ENCODE measurements at places on chromosomes 11 and 22.

DNA sequence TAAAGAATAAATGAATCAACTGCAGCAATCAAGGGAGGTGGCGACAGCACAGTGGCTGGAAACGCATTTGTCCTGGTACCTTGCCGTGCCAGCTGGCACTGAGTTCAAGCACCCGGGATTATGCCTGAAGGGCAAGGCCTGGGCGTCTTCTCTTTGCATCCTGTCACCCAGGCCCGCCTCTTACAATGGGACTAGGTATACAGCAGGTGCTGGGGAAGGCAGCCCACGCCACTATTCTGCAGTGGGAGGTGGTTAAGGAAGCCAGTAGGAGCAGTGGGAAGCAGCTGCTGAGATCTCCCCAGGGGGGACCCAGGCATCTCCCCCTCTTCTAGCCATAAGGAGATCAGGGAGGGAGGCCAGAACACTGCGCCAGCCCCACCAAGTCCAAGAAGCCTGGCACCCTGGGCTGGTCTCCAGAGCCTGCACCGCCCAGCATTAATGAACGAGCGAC lies 15.3 kb upstream of the BAIAP2L2 start:
- H3K4me1 ChIP-seq, result no peaks in the 10 kb centered on the region
- H3K36me3 ChIP-seq, result no peaks in the 10 kb centered on the region
- H3K27ac ChIP-seq, result no peak overlapping the region

DNA sequence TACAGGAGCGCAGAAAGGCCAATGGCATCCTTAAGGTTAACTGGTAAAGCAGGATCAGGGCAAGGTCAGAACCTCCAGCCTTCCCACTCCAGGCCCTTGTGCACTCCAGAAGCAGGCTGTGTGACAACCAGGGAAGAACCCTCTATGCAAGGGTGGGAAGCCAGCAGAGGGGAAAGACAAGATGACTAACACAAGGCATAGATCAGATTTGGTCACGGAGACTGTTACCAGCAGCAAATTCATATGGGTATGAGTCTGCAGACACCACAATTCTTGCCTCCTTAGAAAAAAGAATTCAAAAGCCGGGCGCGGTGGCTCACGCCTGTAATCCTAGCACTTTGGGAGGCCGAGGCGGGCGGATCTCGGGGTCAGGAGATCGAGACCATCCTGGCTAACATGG lies 39.8 kb upstream of the MTNR1B start:
- H3K27me3 ChIP-seq, result no peaks in the 10 kb centered on the region
- H3K27ac ChIP-seq, result no peak overlapping the region
- H3K4me3 ChIP-seq, result no peak overlapping the region
- no peak for DNase-seq
- no peaks in the 10 kb centered on the region for H3K4me1 ChIP-seq

GRCh38 chr11:97430877-97431276 lies 1041.1 kb downstream of the JRKL start:
- no peaks in the 10 kb centered on the region for H3K27me3 ChIP-seq
- no peak overlapping the region for H3K4me3 ChIP-seq
- no peak for DNase-seq
- no peak overlapping the region for H3K27ac ChIP-seq
- H3K36me3 ChIP-seq, result no peaks in the 10 kb centered on the region

- H3K27ac ChIP-seq, result no peak overlapping the region
- DNase-seq, result no peak
- no peak overlapping the region for H3K4me3 ChIP-seq
- no peaks in the 10 kb centered on the region for H3K27me3 ChIP-seq
Observed at GRCh38 chr11:119880143-119880542, 151.1 kb upstream of the NECTIN1 start.

- no peaks in the 10 kb centered on the region for H3K27me3 ChIP-seq
- no peak overlapping the region for H3K4me3 ChIP-seq
- no peak for DNase-seq
- no peak overlapping the region for H3K27ac ChIP-seq
Observed at GRCh38 chr11:27241311-27242122, 121.5 kb downstream of the CCDC34 start.

GRCh38 chr11:18927550-18928322 lies 11.5 kb downstream of the MRGPRX1 start:
- no peaks in the 10 kb centered on the region for H3K27me3 ChIP-seq
- no peaks in the 10 kb centered on the region for H3K36me3 ChIP-seq
- H3K27ac ChIP-seq, result no peak overlapping the region
- DNase-seq, result no peak
- no peaks in the 10 kb centered on the region for H3K4me1 ChIP-seq
- no peak overlapping the region for H3K4me3 ChIP-seq

DNA sequence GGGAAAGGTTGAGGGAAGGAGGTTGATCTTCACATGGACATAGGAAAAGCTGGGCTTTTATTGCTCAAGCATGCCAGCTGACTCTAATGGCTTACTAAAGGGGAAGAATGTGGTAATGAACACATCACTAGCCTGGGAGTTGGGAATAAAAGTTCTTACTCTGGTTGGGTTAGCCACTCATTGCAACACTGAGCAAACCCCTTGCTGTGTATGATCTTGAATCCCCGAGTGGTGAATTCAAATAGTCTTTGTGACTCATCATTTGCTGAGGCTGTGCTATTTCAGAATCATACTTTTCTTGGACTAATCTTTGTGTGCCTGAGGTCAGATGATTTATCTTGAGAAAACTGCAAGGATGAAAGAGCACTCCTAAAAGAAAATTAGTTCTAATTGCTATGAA lies 304.1 kb upstream of the ANO5 start:
- no peak overlapping the region for H3K27ac ChIP-seq
- DNase-seq, result no peak
- H3K4me1 ChIP-seq, result no peaks in the 10 kb centered on the region
- H3K4me3 ChIP-seq, result no peak overlapping the region
- no peaks in the 10 kb centered on the region for H3K36me3 ChIP-seq
- H3K27me3 ChIP-seq, result no peaks in the 10 kb centered on the region

- no peak overlapping the region for H3K27ac ChIP-seq
- no peak for DNase-seq
- H3K4me3 ChIP-seq, result no peak overlapping the region
Observed at GRCh38 chr22:25775531-25775930, 33.5 kb downstream of the MYO18B start.
